Cortex of kidney (tissue), 1 donor: ENCODE measurements at places on chromosomes 2 and 18.

DNA sequence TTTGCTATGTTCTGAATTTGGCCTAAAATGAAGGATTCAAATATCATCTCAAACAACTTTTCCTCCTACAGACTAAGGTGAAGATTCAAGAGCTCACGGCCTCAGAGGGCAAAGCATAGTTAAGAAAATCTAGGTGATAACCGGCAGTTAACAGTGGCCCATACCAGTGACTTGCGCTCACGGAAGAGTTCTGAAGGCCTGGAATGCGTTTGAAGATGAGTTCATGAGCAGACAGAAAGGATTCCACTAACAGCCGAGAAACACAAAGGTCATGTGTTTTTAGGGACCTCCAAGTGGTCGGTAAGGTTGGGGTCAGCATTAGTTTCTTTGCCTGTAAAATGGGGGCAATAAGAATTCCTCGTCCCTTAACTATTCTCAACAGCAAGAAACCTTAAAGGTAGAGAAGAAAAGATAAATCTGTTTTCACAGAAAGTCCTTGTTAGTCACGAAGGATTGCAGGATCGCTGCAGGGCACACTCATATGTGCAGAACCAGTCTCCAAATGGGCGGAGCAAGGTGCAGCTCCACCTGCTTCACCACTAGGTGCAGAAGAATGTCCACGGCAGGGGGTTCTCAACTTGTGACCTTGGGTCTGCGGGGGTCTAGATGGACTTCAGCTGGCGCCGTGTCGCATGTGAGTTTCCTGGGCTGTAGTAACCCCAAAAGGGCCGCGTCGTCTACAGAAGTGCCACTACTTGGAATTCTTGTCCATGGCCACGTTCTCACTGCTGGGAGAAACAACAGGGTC is 708 bp upstream of the RPIA start:
- no peak for DNase-seq

DNA sequence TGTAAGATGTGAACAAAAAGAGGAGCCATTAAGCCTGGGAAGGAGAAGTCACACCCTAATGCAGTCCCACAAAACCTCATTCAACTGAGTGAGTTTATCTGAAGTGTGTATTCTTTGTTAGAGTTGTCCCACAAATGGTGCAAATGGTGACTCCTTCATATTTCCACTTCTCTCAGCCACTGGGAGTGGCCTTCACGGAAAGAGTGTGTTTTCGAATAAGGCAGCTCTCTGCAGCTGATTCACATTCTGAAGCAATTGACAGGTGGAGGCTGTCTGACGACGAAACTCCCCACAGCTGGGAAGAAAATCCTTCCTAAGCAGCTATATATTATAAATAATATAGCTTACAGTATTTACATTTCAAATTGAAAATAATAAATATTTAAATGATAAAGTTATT is 318.8 kb upstream of the TMEFF2 start:
- DNase-seq: no peak

GRCh38 chr2:68295516-68295915 is 24.2 kb downstream of the CNRIP1 start:
- DNase-seq: no peak

DNA sequence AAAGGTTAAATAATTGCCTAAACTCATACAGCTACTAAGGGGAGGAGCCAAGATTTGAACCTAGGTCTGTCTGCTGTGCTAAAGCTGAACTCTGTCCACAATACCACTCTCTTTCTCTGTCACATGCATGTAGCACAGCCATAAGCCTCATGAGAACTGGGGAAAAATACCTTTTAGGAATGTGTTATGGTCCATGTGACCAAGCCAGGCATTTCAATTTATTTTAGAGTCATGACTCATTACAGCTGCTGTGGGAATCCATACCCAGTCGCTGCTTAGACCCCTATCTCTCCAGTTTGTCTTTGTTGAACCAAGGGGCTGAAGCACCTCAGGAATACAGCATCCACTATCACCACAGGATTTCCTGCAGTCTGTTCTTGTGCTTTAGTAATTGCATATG is 200.0 kb upstream of the SIX3 start:
- no peak for DNase-seq

DNA sequence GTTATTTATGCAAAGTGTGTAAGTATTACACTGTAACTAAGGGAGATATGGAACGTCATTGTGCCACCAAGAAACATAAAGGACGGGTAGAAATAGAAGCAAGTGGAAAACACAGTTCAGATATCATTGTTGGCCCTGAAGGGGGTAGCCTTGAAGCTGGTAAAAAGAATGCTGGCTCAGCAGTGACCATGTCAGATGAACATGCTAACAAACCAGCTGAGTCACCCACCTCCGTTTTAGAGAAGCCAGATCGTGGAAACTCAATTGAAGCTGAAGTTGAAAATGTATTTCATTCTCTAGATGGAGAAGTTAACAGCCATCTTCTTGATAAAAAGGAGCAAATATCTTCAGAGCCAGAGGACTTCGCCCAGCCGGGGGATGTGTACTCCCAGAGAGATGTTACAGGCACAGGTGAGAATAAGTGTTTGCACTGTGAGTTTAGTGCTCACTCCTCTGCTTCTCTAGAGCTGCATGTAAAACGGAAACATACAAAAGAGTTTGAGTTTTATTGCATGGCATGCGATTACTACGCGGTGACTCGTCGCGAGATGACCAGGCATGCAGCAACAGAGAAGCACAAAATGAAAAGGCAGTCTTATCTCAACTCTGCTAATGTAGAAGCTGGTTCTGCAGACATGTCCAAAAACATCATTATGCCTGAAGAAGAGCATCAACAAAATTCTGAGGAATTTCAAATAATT is 36.1 kb downstream of the ZNF407 start:
- no peak for DNase-seq

DNA sequence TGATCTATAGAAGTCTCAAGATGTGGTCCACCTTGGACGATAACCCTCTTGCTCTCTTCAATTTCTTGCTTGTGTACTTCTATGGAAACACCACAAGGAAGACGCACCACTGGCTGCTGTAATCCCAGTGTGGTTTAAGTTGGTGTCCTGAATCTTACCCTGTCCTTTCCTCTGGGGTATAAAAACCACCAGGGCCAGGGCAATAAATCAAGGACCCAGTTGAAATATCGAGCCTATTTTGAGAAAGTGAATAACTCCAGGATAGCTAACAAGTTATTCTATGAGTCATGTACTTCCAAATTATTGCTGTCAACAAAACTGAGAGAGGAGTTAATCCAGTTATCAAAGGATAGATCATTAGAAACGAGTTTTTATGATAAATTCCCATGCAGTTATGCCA is 137.0 kb downstream of the RND3 start:
- no peak for DNase-seq

GRCh38 chr2:98601532-98602132 is 6.7 kb downstream of the COA5 start:
- DNase-seq: no peak

DNA sequence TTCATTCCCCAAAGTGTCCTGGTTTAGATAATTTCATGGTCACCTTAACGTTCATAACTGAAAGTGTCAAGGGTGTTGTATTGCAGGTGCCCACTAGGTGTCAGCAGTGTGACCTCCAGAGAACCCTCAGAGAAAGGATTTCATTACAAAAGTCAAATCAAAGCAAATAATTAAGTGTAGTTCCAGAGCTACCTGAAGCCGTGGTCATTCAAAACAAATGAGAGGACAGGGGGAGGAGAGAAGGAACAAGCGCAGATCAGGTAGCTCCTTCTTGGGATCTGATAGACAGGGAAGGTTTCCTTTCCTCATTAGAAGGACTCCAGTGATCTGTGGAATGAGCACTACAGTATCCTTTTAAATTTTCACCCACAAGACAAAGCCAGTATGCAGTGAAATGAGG is at the start of gene SLC9A4:
Gene SLC9A4, plus strand, starts transcription at position 207 of the 400 bp plus-strand sequence. CDS start 534 bp downstream, outside the sequence.
- no peak for DNase-seq

DNA sequence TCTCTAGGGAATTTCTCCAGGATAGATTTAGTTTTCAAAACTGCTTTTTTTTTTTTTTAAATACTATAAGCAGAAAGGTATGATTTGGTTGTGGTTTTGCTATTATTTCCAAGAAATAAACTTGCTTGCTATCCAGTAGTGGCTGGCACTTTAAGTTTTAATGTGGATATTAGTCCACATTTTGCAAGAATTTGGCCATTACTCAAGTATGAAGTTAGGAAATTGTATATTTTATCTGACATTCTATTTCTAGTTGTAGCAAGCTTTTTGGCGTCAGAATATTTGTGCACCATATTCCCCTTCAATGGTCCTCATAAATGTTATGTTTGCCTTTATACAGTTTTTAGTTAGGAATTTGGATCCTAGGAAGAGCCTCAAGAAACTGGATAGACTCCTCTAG is 226.3 kb downstream of the ZNF521 start:
- no peak for DNase-seq

DNA sequence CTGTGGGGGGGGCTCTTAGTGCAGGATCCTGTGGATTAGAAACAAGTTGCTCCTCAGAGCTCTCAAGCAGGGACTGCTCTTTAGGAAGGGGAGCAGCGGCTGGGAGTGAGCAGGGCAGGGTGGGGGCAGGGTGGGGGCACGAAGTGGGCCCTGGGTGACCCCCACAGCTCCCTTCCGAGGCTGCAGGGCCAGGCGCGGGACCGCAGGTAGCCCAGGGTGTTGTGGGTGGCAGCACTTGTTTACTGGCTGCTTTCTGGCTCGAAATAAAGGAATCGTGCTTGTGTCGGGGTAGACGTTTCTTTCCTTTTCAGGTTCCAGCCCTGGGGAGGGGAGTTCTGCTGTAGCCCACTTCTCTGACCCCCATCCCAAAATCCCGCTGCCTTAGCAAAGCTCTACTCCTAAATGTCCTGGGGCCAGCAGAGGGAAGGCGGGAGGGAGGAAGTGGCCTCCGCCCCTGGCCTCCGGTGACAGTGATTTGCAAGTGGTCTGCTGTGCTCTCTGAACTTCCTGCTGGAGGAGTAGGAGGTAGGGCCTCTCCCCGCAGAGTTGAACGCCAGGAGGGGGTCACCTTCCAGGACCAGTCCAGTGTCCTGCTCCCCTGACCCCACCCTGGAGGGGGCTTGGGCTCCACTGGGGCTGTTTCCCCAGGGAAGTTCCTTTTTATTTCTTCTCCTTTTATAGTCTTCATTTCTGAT is 8.3 kb downstream of the NEU4 start:
- no peak for DNase-seq
